C1 segment of cervical spinal cord (tissue), 14 donors: ENCODE measurements at places on chromosomes 3 and 15.

DNA sequence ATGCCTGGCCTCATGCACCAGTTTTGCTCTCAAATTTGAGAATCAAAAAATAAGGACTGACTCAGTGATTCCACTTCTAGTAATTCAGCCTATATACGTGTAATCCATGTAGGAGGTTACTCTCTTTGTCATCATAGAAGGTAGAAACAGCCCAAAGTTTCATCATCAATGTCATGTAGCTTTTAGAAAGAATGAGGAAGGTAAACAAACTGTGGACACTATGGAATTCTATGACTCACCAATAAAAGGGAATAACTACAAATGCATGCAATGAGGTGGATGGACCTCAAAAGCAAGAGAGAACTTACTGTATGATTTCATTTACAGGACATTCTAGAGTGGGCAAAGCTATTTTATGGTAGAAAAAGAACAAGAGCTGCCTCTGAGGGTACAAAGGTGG, 93.2 kb upstream of the LRIG1 start:
- no peak for DNase-seq

DNA sequence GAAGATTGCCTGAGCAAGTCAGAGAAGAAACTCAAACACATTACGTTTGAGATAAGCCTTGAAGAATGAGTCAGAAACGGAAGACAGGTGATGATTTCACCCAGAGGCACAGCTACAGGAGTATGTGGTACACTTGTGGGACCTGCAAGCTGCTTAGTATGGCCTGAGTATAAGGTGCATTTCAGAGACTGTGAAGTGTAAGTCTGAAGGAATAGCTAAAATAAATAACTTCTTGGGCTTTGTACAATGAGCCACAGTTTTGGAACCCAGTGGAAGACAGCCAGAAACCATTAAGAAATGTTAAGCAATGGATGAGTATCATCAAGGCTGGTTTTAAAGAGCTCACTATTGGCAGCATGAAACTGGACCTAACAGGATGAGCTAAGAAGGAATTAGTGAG, 826.2 kb downstream of the ROBO1 start:
- no peak for DNase-seq

GRCh38 chr3:62367763-62368195, 5.6 kb downstream of the FEZF2 start:
- DNase-seq: no peak

- DNase-seq: peak; percentile 33
These were observed 2.4 kb downstream of the UCN2 start for GRCh38 chr3:48561045-48561736.

DNA sequence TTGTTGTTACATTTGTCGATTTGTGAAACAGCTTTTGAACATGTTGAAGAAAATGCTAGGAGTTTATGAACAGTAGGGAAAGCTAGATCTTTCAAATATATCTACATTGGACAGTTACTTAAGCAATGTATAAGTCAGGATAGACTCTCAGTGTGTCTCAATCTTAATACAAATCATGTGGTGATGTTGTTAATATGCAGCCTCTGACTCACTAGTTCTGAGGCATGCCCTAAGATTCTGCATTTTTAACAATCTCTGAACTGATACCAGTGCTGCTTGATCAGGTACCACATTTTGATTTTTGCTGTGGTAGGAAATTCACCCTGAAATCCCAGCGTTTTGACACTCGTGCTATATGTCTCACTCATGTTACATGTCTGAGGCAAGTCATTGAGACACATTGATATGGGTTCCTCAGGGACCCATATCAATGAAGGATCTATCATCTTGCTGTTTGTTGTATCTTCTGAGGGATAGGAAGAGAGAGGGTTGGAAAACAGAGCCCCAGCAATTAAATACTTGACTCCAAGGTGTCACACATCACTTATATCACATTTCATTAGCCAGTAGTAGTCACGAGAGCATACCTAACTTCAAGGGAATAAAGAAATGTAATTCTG, 597.9 kb downstream of the TAFA4 start:
- no peak for DNase-seq

GRCh38 chr3:157807280-157807679, 298.9 kb downstream of the SHOX2 start:
- DNase-seq: no peak

DNA sequence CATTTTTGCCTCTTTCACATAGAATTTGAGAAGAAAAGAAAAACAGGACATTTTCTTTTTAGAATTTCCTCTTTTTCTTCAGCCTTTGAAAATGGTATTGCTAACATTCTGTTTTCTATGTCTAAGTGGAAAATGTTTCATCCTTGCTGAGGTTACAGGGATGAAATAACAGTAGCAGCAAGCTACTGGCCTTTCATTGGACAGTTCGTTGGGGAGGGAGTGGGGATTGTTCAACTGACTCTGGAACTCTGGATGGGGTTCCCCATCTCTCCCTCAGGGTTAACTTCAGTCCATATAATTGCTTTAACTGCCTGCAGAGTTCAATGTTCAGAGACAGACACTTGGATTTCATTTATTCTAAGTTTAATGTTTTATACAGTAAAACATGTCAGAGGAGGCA, 346.0 kb downstream of the NLGN1 start:
- DNase-seq: no peak

- DNase-seq: no peak
These were observed 62.6 kb upstream of the IQSEC1 start for GRCh38 chr3:13135811-13136321.

GRCh38 chr3:45187694-45188141, 38.4 kb downstream of the TMEM158 start:
- no peak for DNase-seq

DNA sequence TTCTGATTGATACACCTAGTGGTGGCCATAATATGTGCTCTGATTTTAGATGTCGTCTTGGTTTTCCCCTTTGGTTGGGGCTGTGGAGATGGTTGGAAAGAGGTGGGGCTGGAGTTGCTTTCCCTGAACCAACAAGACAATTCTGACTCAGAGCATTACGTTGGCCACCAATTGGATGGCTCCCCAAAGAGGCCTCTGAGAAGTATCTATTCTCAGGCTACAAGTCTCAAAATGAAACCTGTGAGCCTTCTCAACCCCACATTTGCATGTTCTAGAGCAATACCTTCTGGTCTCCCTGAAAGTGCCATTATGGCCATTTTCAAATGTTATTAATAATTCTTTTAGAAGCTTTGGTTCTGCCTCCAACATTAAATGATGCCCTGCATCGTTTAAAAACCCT, 188.4 kb upstream of the WNT5A start:
- no peak for DNase-seq

DNA sequence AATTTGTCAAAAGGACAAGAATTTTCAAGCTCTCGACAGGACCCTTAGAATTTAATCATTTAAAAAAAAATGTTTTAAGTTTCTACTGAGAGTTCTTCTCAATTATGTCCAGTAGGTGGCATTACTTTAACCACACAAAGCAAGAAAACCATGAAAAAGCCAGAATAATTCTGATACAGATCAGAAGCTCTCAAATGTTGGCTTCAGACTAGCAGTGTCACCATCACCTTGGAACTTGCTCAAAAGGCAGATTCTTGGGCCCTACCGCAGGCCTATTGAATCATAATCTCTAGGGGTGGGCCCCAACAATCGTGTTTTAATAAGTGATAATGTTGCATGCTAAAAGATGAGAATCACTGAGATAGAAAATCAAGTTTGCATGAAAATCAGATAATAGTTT, 99.5 kb upstream of the KCNMB2 start:
- no peak for DNase-seq

GRCh38 chr15:26024241-26024640, 161.1 kb upstream of the ATP10A start:
- DNase-seq: no peak

DNA sequence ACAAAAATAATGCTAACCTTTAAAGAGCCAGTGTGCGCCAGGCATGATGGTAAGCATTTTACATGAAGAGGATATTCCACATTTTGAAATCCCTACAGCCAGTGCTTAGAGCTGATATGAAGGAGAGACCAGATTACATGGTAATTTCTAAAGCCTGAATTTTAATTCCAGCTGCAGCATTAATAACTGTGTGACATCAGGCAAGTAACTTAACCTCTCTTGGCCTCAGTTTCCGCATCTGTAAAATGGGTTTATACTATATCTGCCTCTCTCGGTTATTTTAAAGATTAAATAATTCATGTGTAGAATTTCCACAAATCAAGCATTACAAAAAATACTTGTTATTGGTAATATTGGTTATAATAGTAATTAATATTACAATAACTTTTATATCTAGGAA, 165.4 kb downstream of the UACA start:
- no peak for DNase-seq

- no peak for DNase-seq
These were observed 168.9 kb downstream of the RAP2B start for GRCh38 chr3:153330901-153331300.

DNA sequence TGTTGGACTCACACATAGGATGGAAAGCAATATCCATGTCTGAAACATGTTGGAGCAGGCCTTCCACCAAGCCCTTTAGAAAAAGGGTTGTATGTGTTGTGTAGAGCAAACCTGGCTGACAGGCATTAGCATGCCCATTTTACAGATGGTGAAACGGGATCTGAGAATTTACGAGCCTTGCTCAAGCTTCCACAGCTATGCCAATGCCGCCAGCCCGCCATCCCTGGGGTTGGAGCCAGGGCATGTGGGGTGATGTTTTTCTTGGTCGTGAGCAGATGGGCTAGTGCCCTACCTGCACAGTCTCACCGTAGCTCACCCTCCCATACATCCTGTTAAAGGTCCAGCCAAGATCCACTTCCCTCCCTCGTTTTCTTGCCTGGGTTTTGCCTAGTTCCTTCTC, 97.5 kb upstream of the TLE3 start:
- DNase-seq: no peak

DNA sequence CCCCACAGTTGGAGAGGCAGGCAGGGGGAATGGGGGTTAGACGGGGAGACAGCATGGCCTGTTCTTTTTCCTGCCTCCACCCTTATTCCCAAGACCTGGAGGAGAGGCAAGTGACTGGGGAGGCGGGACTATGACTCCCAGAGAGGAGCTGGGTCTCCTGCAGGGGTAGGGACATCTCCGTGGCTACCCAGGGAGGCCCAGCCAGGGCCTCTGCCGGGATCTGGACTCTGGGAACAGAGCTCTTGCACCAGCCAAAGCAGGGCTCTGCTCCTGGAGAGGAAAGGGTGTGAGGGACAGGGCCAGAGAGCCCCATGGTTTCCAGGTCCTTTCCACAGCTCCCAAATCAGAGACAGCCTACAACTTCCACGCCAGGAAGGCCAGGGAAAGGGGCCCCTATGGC, 22.8 kb downstream of the CFAP100 start:
- DNase-seq: no peak

DNA sequence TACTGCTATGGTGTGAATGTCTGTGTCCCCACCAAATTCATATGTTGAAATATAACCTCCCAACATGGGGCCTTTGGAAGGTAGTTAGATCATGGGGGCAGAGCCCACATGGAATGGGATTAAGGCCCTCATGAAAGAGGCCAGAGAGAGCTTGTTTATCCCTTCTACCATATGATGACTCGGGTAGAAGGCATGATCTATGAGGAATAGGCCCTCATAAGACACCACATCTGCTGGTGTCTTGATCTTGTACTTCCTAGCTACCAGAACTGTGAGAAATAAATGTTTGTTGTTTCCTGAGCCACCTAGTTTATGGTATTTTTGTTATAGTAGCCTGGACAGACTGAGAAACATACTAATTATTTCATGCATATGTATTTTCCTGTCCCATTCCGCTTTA, 51.9 kb downstream of the WWTR1 start:
- no peak for DNase-seq

DNA sequence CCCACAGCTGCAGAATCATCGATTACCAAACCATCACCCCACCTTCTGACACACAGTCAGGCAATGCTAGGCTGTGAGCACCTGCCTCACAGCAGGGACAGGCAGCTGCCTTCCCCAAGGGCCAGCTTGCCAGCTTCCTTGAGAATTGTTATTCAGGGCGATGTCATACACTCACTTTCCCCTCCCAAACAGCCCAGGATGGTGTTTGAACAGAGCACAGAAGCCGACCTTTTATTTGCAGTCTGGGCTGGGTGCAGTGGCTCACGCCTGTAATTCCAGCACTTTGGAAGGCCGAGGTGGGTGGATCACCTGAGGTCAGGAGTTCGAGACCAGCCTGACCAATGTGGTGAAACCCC, 84.5 kb upstream of the HERC1 start:
- no peak for DNase-seq

- no peak for DNase-seq
These were observed 478.0 kb upstream of the ATP11B start for GRCh38 chr3:182315313-182315712.

- DNase-seq: no peak
These were observed 57.4 kb upstream of the C15orf61 start for GRCh38 chr15:67463488-67463887.

DNA sequence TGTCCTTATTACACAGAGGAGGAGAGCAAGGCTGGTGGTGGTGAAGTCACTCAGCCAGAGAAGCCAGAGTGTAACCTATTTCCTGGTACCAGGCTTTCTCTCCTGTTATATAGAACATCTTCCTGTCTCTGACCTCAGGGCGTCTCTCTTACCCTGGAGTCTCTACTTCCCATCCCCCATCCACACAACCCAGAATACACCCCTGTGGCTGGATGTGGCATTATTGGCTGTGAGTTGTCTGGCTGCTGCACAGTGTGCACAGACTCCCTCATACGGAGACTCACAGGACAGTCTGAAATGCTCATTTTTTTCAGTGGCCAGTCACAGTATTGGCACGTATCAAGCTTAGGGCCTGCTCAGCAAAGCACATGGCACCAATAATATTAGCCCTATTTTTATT, 8.6 kb downstream of the PODXL2 start:
- no peak for DNase-seq

DNA sequence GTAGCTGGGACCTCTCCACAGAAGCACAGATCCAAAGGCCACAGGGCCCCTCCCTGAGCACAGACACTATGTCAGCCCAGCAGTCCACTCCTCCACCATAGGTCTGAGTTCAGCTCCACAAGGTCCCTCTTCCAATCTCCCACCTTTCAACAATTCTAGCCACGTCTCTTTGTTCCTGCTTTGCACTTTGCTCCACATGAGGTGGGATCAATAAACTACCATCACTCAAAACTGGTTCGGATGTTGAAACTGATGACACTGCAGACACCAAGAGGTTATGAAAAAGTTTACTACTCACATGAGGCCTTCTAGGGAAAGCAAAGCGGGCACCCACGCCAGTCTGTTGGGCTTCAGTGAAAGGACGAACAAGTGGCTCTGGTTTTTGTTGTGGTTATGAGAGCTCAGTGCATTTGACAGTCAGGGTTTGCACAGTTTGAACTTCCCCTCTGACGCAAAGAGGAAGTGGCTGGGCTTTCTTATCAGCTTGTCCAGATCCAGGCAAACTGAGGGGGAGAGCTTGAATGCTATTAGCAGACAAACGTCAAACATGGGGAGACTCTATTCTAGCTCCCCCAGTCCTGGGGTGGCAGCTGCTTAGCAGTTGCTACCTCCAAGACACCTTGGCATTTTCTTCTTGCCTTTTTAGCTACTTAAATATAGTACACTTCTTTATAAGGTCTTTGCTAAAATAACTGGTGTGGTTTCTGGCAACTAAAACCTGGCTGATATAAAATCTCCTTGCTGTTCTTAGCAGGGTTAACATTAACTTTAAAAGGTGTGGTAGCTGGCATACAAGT, 37.8 kb downstream of the ZNF445 start:
- no peak for DNase-seq

GRCh38 chr3:81521855-81522254, 239.6 kb downstream of the GBE1 start:
- no peak for DNase-seq
